Endothelial cell of umbilical vein (primary cell): ENCODE measurements at places on chromosomes 2 and 18. TPM values are rescaled to one million over a fixed set of nuclear protein-coding genes. Genes with fewer than 3 reads are reported as not detected.

- H3K27me3 ChIP-seq = no peaks in the 10 kb centered on the region
- no peak for DNase-seq
These were observed 78.9 kb downstream of the RAB31 start for GRCh38 chr18:9787036-9787435.

DNA sequence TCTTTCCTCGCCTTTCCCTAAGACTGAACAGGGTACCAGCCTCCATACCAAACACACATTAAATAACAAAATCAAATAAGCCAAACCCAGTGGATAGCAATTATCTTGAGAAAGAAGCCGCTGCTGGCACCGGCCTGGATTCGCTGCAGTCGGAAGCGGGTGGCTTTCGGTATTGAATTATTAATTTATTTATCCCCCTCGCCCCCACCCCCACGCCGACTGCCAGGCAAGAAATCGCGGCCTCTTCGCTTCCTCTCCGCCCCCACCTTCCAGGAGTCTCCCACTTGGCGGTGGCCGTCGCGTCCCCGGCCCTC is 370 bp upstream of the ZNF804A start:
- DNase-seq = no peak
- H3K4me3 ChIP-seq = peak overlapping the region; percentile 58
- peak overlapping the region; percentile 44 for H3K27ac ChIP-seq
- H3K36me3 ChIP-seq = no peaks in the 10 kb centered on the region

- peak overlapping the region; percentile 86 for H3K27ac ChIP-seq
- H3K36me3 ChIP-seq = peaks cover 6% of the 10 kb centered on the region
- H3K27me3 ChIP-seq = no peaks in the 10 kb centered on the region
- peak; percentile 64 for DNase-seq
These were observed 2.0 kb downstream of the PPP4R1 start for GRCh38 chr18:9612215-9612830.

DNA sequence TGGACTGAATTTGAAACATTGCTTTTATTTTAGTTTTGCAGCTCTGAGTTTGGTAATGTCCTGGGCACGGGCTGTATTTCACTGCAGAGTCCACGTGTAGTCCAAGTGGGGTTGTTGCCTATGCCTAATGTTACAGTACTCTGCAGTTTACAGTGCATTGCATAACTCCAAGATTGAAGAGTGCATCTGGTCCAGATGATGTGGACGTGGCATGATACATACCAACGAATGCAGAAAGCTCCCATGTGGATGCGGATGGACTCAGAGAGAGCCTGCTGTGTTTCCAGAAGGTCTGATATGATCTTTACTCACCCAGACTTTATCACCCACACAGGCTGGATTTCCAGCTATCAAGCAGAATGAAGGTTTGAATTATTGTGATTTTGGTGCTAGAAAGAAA is 44.4 kb upstream of the CCDC68 start:
- H3K4me1 ChIP-seq = no peaks in the 10 kb centered on the region
- H3K4me3 ChIP-seq = no peak overlapping the region
- no peak for DNase-seq
- no peak overlapping the region for H3K27ac ChIP-seq
- no peaks in the 10 kb centered on the region for H3K36me3 ChIP-seq

GRCh38 chr2:102109016-102109415 is 33.5 kb upstream of the IL1R1 start:
- no peak overlapping the region for H3K4me3 ChIP-seq
- no peaks in the 10 kb centered on the region for H3K27me3 ChIP-seq
- H3K4me1 ChIP-seq = peaks cover 10% of the 10 kb centered on the region
- no peak overlapping the region for H3K27ac ChIP-seq

DNA sequence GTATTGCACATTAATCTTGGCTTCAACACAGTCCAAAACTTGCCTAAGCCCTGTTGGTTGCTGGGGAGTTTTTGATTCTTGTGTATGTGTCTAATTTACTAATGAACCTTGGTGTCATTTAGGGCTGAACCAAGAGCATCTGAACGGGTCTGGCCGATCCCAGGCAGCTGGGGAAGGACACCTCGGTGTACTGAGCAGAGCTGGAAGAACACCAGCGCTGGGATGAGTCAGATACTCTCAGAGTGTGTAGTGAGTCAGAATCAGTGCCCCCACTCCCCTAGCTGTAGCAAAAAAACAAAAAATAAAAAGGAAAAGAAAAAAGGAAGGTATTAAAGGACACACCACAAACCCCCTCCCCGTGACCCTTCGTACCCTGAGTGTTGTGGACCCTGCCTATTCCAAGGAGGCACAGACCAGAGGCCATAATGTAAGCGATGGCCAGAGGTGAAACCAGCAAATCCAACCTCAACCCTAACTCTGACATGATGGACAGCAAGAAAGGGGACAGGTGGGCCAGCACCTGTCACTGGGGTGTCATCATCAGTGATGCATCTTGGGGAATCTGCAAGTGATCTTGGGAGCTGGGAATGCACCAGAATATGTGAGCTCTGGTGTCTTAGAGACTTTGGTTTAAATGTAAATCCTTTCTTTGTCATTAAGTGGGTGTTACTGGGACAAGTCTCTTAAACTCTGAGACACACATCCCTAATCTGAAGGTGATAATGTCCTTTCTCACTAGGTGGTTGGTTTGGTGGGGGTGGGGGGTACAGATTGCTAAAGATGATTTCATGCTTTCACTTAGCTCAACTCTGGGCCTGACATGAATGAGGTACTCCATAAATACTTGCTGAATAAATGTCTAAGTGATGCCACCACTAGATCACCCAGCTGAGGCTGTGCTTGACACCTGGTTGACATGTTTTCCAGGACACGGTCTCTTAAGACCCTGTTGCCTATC is 34.2 kb upstream of the NCOA1 start:
- no peak overlapping the region for H3K27ac ChIP-seq
- no peaks in the 10 kb centered on the region for H3K36me3 ChIP-seq
- H3K4me3 ChIP-seq = no peak overlapping the region
- DNase-seq = peak; percentile 29

DNA sequence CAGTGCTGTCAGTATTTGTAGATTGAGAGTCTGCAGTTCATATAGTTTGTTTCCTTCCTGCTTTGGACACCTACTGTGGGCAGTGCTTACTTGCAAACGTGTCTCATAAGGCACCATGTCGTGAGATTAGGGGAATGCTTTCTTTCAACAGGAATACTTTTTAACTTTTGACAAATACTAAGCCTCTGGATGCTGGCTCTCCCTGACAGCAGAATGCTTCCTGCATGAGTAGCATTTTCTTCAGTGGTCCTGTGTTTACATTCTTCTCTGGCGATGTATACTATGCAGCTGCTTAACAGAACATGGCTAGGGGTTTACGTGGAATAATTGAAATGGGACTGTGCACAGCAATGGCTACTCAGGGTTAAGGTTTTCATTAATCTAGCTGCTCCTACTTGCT is 807.5 kb downstream of the MBD2 start:
- no peaks in the 10 kb centered on the region for H3K4me1 ChIP-seq
- no peak for DNase-seq
- H3K27ac ChIP-seq = no peak overlapping the region
- H3K36me3 ChIP-seq = no peaks in the 10 kb centered on the region
- no peak overlapping the region for H3K4me3 ChIP-seq
- no peaks in the 10 kb centered on the region for H3K27me3 ChIP-seq

The SLC35F6 gene
- 36.6 and 39.8 TPM in 2 replicates for total RNA-seq

The ASB18 gene
- total RNA-seq = not detected in 2 replicates

The PDE11A gene
- 0.25 and 0.51 TPM in 2 replicates for total RNA-seq

The SPC25 gene
- 20.5 and 24.2 TPM in 2 replicates for total RNA-seq
